ENCODE measurements at places on chromosomes 1 and 21.

- peaks cover 14% of the 10 kb centered on the region for H3K4me1 ChIP-seq
- DNase-seq = no peak
- no peaks in the 10 kb centered on the region for H3K36me3 ChIP-seq
- H3K27ac ChIP-seq = no peak overlapping the region
- H3K4me3 ChIP-seq = no peak overlapping the region
- H3K27me3 ChIP-seq = no peaks in the 10 kb centered on the region
These were observed 156.9 kb upstream of the NBPF11 start for GRCh38 chr1:148308832-148309458.

DNA sequence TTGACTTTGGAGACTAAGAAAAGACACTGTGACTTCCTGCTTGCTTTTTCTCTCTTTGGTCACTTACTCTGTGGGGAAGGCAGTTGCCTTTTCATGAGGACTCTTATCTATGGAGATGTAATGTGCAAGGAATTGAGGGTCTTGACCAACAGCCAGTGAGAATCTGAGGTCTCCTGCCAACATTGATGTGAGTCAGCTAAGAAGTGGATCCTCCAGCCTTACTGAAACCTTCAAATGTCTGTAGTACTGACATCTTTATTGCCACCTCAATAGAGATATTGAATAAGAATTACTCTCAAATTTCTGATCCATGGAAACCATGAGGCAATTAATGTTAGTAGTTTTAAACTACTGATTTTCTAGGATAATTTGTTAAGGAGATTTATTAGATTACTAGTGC, 598.4 kb downstream of the ADGRL2 start:
- H3K27ac ChIP-seq = no peak overlapping the region
- no peaks in the 10 kb centered on the region for H3K36me3 ChIP-seq
- no peaks in the 10 kb centered on the region for H3K27me3 ChIP-seq
- H3K4me1 ChIP-seq = no peaks in the 10 kb centered on the region
- no peak overlapping the region for H3K4me3 ChIP-seq
- DNase-seq = no peak

DNA sequence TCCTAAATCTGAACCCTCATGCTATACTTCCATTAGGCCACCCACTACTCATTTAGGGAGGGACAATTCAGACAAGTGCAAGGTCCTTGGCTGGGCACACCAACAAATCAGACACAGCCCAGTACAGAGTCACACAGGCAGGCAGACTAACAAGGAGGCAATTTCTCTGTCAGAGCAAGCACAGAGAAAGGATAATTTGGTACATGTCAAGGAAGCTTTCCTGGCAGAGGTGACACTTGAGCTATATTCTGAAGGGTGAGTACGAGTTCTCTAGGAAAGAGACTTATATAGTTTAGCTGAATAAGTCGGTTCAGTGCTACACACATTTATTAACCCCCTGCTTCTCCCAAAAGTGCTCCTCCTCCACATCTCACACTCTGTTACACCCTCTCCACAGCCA, 455.9 kb downstream of the OMA1 start:
- no peaks in the 10 kb centered on the region for H3K4me1 ChIP-seq
- H3K27ac ChIP-seq = no peak overlapping the region
- H3K36me3 ChIP-seq = no peaks in the 10 kb centered on the region
- H3K27me3 ChIP-seq = peaks cover 42% of the 10 kb centered on the region

- no peak for DNase-seq
- no peaks in the 10 kb centered on the region for H3K4me1 ChIP-seq
- no peak overlapping the region for H3K4me3 ChIP-seq
- no peaks in the 10 kb centered on the region for H3K36me3 ChIP-seq
- H3K27me3 ChIP-seq = no peaks in the 10 kb centered on the region
- no peak overlapping the region for H3K27ac ChIP-seq
These were observed 62.9 kb upstream of the SELENON start for GRCh38 chr1:25737130-25737529.

GRCh38 chr21:38770660-38771059, 35.1 kb upstream of the ETS2 start:
- no peaks in the 10 kb centered on the region for H3K36me3 ChIP-seq
- no peak for DNase-seq
- H3K4me3 ChIP-seq = no peak overlapping the region
- peaks cover 17% of the 10 kb centered on the region for H3K4me1 ChIP-seq

- H3K27ac ChIP-seq = no peak overlapping the region
- H3K27me3 ChIP-seq = no peaks in the 10 kb centered on the region
- H3K4me3 ChIP-seq = no peak overlapping the region
- DNase-seq = no peak
- no peaks in the 10 kb centered on the region for H3K4me1 ChIP-seq
These were observed 68.4 kb downstream of the AK5 start for GRCh38 chr1:77350012-77350770.

GRCh38 chr21:38386967-38387366, 111.3 kb downstream of the ERG start:
- no peak overlapping the region for H3K4me3 ChIP-seq
- DNase-seq = no peak
- no peaks in the 10 kb centered on the region for H3K36me3 ChIP-seq

DNA sequence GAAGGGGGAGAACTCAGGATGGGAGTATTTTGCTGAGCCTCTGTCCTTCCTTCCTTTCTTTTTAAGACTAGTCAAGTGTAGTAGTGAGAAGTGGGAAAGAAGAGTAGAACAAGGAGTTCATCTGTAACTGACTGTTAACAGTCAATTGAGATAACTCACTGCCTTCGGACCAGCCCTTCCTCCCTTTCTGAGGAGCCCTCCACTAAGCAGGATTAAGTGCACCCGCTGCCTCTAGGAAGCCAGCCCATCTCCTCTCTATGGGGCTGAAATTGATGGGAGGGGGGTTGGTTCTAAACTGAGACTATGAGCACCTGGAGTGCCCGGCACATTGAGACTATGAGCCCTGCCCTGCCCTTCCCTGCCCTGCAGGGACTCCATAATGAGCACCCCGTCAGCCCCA, 72.7 kb upstream of the TINAGL1 start:
- no peak for DNase-seq
- no peak overlapping the region for H3K4me3 ChIP-seq
- no peaks in the 10 kb centered on the region for H3K27me3 ChIP-seq
- no peaks in the 10 kb centered on the region for H3K36me3 ChIP-seq

DNA sequence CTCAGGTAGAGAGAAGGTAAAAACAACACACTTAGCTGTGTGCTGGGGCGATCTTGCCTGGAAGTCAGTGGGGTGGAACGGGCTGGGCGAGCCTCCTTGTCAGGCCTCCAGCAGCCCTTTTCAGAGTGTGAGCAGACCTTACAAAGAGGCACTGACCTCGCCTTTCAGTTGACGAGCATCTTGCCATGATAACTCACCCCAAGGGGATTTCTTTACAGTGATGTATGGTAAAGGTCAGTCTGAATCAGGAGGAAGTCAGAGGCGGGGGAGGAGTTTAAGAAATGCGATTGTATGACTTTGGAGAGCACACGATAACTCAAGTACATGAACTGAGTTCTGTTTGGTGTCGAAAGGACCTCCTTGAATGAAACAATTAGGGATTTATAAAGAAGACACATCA, 326.5 kb upstream of the PROX1 start:
- H3K4me3 ChIP-seq = no peak overlapping the region
- no peaks in the 10 kb centered on the region for H3K36me3 ChIP-seq
- DNase-seq = no peak

DNA sequence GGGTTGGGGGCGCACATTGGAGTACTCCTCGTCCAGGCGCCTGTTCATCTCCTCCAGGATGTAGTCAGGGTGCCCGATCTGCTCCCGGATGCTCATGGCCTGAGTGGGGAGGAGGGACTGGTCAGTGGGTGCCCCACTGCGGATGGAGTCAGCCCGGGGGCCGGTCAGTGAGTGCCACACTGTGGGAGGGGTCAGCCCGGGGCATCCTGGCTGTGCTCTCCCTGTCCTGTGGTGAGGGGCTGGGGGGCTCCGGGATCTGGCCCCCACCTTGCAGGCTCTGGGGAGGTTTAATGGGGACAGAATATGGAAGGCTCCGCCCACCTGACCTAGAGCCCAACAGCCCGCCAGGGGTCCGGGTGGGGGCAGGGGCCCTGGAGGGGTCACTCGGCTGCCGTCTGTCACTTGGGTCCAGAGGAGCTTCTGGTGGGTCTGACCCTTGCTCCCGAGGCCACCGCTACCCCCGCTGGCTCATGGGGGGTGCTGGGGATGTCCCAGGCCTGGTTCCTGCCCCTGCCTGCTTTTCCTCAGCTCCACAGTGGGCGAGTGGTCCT, 8.8 kb downstream of the PRXL2B start:
- no peaks in the 10 kb centered on the region for H3K36me3 ChIP-seq
- peaks cover 39% of the 10 kb centered on the region for H3K27me3 ChIP-seq
- no peak for DNase-seq
- H3K27ac ChIP-seq = no peak overlapping the region
- no peaks in the 10 kb centered on the region for H3K4me1 ChIP-seq
- no peak overlapping the region for H3K4me3 ChIP-seq
